WTC11 (cell line): ENCODE measurements at places on chromosomes 1 and 21. TPM values are rescaled to one million over a fixed set of nuclear protein-coding genes. Genes with fewer than 3 reads are reported as not detected.
A peak's percentile ranks its signal among the peaks of the same experiment; 100 is the strongest.

Gene VTCN1
- total RNA-seq, result 0.09 to 0.14 TPM in 2 of 3 replicates, not detected in the other

DNA sequence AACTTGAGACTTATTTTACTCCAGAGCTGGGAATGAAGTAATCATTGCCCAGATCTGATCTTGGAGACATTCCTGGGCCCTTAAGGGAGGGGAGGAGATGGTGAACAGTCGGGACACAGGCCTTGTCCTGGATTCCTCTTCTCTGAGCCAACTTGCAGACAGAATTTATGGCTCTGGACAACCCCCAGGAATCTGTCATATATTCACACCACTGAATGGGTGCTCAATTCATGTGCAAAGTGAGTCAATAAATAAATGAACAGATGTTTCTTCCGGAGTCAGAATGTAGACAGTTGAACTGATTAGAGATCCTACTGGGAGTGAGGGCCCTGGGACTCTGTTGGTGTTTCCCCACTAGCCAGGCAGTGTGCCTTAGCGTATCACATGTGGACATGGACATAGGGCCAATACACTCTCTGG, 2.6 kb downstream of the TUFT1 start:
- H3K4me1 ChIP-seq, result peaks cover 29% of the 10 kb centered on the region
- H3K4me3 ChIP-seq, result no peak overlapping the region
- H3K27ac ChIP-seq, result no peak overlapping the region
- peaks cover 8% of the 10 kb centered on the region for H3K36me3 ChIP-seq
- H3K27me3 ChIP-seq, result peaks cover 3% of the 10 kb centered on the region; the same call in 1 of the 2 replicates

GRCh38 chr1:33396188-33397124, 34.4 kb downstream of the PHC2 start:
- H3K27ac ChIP-seq, result no peak overlapping the region
- peaks cover 2% of the 10 kb centered on the region; the same call in 1 of the 2 replicates for H3K27me3 ChIP-seq
- no peaks in the 10 kb centered on the region for H3K36me3 ChIP-seq
- no peak for DNase-seq
- H3K4me3 ChIP-seq, result no peak overlapping the region

GRCh38 chr1:18599086-18599485, 31.6 kb upstream of the PAX7 start:
- no peak for DNase-seq
- peaks cover 21% of the 10 kb centered on the region for H3K4me1 ChIP-seq
- H3K36me3 ChIP-seq, result no peaks in the 10 kb centered on the region
- H3K27me3 ChIP-seq, result peaks cover 18% of the 10 kb centered on the region
- no peak overlapping the region for H3K4me3 ChIP-seq
- no peak overlapping the region for H3K27ac ChIP-seq

DNA sequence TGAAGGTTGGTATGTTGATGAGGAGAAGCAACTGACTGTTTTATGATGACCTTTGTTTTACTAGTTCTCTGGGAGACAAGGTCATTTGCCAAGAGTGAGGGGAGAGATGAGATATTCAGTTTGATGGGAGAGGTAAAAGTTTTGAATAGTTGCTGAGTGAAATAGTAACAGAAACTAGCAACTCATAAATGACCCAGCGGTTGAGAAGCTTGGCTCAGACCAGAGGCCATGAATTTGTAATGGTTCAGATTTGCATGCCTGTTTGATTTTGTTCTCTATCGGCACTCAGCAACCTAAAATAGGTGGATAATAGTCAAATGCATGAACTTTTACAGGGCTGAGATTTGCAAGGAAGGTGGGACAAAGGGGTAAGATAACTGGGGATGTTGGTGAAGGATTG, 6.6 kb downstream of the CCDC30 start:
- H3K27ac ChIP-seq, result no peak overlapping the region
- H3K36me3 ChIP-seq, result no peaks in the 10 kb centered on the region
- H3K27me3 ChIP-seq, result peaks cover 12% of the 10 kb centered on the region
- no peak overlapping the region for H3K4me3 ChIP-seq
- no peaks in the 10 kb centered on the region for H3K4me1 ChIP-seq

DNA sequence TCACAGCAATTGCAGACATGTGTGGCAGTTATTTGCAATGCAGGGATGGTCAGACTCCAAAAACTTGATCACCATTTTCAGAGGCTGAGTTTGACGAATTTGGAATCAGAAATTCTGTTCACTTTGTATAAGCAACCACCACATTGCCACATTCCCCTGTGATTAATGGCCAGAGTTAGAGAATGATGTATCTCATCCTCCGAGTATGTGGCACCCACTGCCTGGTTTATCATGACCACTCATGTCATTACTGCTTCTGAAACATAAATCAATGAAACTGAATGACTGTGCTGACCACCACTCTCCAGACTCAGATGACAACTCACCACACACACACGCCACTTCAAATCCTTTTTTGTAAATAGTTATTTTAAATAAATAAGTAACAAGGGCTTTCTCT, 66.6 kb upstream of the CACHD1 start:
- H3K27ac ChIP-seq, result no peak overlapping the region
- H3K27me3 ChIP-seq, result no peaks in the 10 kb centered on the region; the same call in 1 of the 2 replicates
- no peak for DNase-seq
- H3K4me3 ChIP-seq, result no peak overlapping the region
- no peaks in the 10 kb centered on the region for H3K36me3 ChIP-seq
- H3K4me1 ChIP-seq, result 0 out of 2 replicates have a peak, but pooled peaks cover 3% of the 10 kb centered on the region

Gene CTTNBP2NL
- 28.5 to 32.8 TPM (median 32.0 TPM) in 3 replicates for total RNA-seq

DNA sequence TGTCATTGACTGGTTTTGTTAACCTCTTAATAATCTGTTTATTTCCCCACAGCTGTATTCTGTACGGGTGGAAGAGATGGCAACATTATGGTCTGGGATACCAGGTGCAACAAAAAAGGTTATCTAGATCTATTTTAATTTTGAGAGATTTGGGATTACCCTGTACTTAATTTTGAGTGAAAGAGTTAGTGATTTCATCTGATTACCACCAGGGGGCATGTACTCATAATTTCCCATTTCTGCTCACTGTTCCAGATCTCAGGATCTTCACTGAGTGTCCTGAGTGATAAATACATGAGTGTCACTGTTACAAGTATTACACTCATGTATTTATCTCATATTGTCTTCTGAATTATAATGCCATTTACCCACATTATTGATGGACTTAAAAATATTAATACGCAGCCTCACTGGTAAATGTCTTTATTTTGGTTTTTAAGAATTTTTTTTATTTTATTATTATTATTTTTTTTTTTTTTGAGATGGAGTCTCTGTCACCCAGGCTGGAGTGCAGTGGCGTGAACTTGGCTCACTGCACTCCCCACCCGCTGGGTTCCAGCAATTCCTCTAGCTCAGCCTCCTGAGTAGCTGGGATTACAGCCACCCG, 27.4 kb downstream of the DTL start:
- H3K4me3 ChIP-seq, result no peak overlapping the region
- peaks cover 52% of the 10 kb centered on the region for H3K36me3 ChIP-seq
- no peak overlapping the region for H3K27ac ChIP-seq
- no peaks in the 10 kb centered on the region for H3K4me1 ChIP-seq
- no peak for DNase-seq

DNA sequence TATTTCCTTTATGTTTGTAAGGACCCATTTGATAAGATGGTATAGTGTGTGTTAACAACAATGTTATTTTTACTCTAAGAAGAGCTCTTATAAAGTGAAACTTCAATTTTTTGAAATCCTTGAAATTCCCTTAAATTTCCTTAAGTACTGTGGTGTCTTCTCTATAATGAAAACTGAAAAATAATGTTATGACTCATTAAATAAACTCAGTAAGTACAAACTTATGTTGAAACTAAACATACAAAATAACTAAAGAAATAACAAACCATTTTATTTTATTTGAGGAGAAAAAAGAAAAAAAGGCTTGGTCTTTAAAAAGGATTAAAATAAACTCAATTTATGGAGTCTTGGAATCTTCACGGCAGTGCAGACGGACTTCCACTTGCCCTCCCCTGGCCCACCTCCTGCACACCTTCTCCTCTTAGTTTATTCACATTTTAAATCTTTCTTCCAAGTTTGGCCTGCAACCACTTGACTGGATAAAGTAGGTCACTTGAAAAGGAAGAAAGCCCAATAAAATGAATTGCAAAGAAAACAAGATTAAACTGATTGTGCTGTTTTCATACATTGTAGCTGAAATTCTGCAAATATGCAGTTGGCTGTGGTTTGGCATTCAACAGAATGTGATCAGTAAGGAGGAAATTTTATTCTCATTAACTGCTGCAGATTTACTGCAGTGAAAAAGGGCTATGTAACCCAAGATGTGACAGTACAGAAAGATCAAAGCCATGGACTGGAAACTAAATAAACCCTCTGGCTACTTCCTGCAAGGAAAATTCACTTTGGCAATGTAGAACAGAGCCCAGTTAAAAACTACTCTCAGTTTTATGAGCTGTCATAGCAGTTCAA, 48.5 kb upstream of the SCYL3 start:
- DNase-seq, result no peak
- H3K27me3 ChIP-seq, result no peaks in the 10 kb centered on the region
- H3K4me3 ChIP-seq, result no peak overlapping the region

GRCh38 chr21:28283641-28284490, 708.8 kb downstream of the LTN1 start:
- H3K4me3 ChIP-seq, result no peak overlapping the region
- H3K27ac ChIP-seq, result no peak overlapping the region
- DNase-seq, result no peak
- H3K4me1 ChIP-seq, result peaks cover 31% of the 10 kb centered on the region
- H3K36me3 ChIP-seq, result peaks cover 3% of the 10 kb centered on the region

- peak overlapping the region; percentile 20; the same call in 1 of the 2 replicates for H3K27ac ChIP-seq
- H3K27me3 ChIP-seq, result no peaks in the 10 kb centered on the region
- no peak for DNase-seq
- no peaks in the 10 kb centered on the region for H3K36me3 ChIP-seq
These were observed 325.6 kb downstream of the NEGR1 start for GRCh38 chr1:71956613-71957285.

DNA sequence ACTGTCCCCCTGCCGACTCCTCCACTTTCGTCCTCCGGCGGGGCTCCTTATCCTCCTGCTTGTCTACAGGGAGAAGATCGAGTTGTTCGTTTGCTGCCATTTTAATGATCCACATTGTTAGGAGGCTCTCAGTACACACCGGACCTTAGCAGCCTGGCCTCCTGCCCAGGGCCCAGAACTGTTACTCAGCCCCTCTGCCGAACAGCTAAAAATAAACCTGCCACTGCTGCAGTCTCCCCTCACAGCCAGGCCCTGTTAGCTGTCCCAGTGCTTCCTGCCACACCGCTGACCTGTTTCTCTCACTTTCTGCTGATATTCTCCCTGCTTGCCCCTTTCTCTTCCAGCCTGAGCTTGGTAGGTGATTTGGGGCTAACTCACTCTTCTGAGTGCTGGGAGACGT, 8.3 kb downstream of the MAPKAPK2 start:
- peaks cover 73% of the 10 kb centered on the region for H3K4me1 ChIP-seq
- no peak for DNase-seq
- no peaks in the 10 kb centered on the region for H3K36me3 ChIP-seq
- H3K4me3 ChIP-seq, result no peak overlapping the region

GRCh38 chr21:27812279-27812678, 845.4 kb upstream of the ADAMTS5 start:
- no peak overlapping the region for H3K4me3 ChIP-seq
- H3K4me1 ChIP-seq, result peaks cover 2% of the 10 kb centered on the region; the same call in 1 of the 2 replicates
- H3K36me3 ChIP-seq, result no peaks in the 10 kb centered on the region

DNA sequence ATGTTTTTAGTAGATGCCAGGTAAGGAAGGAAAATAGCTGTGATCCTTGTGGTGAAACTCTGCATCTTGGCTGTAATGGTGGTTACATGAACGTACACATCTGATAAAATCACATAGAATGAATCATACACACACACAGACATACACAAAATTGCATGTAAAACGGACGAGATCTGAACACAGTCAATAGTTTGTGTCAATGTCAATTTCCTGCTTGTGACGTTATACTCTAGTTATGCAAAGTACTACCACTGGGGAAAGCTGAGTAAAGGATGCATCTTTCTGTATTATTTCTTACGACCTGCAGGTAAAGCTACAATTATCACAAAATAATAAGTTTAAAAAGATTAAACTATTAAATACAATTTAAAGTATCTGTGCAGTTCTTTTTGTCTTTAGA, 493.7 kb upstream of the ZP4 start:
- H3K4me1 ChIP-seq, result peaks cover 39% of the 10 kb centered on the region
- no peak for DNase-seq
- no peaks in the 10 kb centered on the region for H3K27me3 ChIP-seq
- no peak overlapping the region for H3K4me3 ChIP-seq
- H3K36me3 ChIP-seq, result no peaks in the 10 kb centered on the region; the same call in 1 of the 2 replicates

- H3K27ac ChIP-seq, result no peak overlapping the region
- peaks cover 33% of the 10 kb centered on the region for H3K4me1 ChIP-seq
- DNase-seq, result no peak
- H3K27me3 ChIP-seq, result peaks cover 21% of the 10 kb centered on the region
- H3K4me3 ChIP-seq, result no peak overlapping the region
These were observed 51.4 kb downstream of the ADCY10 start for GRCh38 chr1:167862432-167863076.

GRCh38 chr1:185835191-185835590, 101.0 kb downstream of the HMCN1 start:
- no peak overlapping the region for H3K4me3 ChIP-seq
- H3K27me3 ChIP-seq, result no peaks in the 10 kb centered on the region
- no peak overlapping the region; the same call in 1 of the 2 replicates for H3K27ac ChIP-seq
- 0 out of 2 replicates have a peak, but pooled peaks cover 4% of the 10 kb centered on the region for H3K36me3 ChIP-seq

- peaks cover 85% of the 10 kb centered on the region for H3K4me1 ChIP-seq
- DNase-seq, result no peak
- H3K27me3 ChIP-seq, result peaks cover 7% of the 10 kb centered on the region
- H3K27ac ChIP-seq, result peak overlapping the region; percentile 84
- peak overlapping the region; percentile 88 for H3K4me3 ChIP-seq
These were observed 2.7 kb downstream of the ERRFI1 start for GRCh38 chr1:8023287-8023994.

GRCh38 chr1:33615546-33615945, 143.1 kb downstream of the ZSCAN20 start:
- no peaks in the 10 kb centered on the region for H3K4me1 ChIP-seq
- H3K36me3 ChIP-seq, result peaks cover 8% of the 10 kb centered on the region; the same call in 1 of the 2 replicates
- H3K4me3 ChIP-seq, result no peak overlapping the region
- no peak overlapping the region for H3K27ac ChIP-seq
- peaks cover 5% of the 10 kb centered on the region for H3K27me3 ChIP-seq
- no peak for DNase-seq

- peak overlapping the region; percentile 90 for H3K4me3 ChIP-seq
- no peaks in the 10 kb centered on the region for H3K27me3 ChIP-seq
- H3K4me1 ChIP-seq, result peaks cover 24% of the 10 kb centered on the region
- no peak for DNase-seq
- H3K27ac ChIP-seq, result peak overlapping the region; percentile 83
These were observed 800 bp downstream of the DR1 start for GRCh38 chr1:93346421-93346993.

- H3K4me1 ChIP-seq, result no peaks in the 10 kb centered on the region
- H3K4me3 ChIP-seq, result no peak overlapping the region
- no peak overlapping the region for H3K27ac ChIP-seq
- peaks cover 78% of the 10 kb centered on the region for H3K36me3 ChIP-seq
These were observed 324.4 kb downstream of the AJAP1 start for GRCh38 chr1:4978660-4979390.

- 0 out of 2 replicates have a peak overlapping the region, but pooled peaks have one; percentile 6 for H3K27ac ChIP-seq
- no peaks in the 10 kb centered on the region for H3K27me3 ChIP-seq
- no peak for DNase-seq
- H3K4me3 ChIP-seq, result no peak overlapping the region
- H3K4me1 ChIP-seq, result peaks cover 25% of the 10 kb centered on the region
- no peaks in the 10 kb centered on the region for H3K36me3 ChIP-seq
These were observed 13.9 kb downstream of the SH2D1B start for GRCh38 chr1:162397943-162398560.

GRCh38 chr21:16013570-16013969, 283.8 kb downstream of the USP25 start:
- H3K4me1 ChIP-seq, result no peaks in the 10 kb centered on the region
- no peaks in the 10 kb centered on the region for H3K36me3 ChIP-seq
- no peak overlapping the region for H3K27ac ChIP-seq
- H3K4me3 ChIP-seq, result no peak overlapping the region

Gene ESRRG
- total RNA-seq, result 1.8 to 2.3 TPM (median 2.2 TPM) in 3 replicates
